ENCODE measurements at places on chromosomes 4 and X. TPM values are rescaled to one million over a fixed set of nuclear protein-coding genes. Genes with fewer than 3 reads are reported as not detected.

The APEX2 gene
- 16.3 TPM for total RNA-seq

The TDO2 gene
- total RNA-seq = 0.40 TPM

The CXCL10 gene
- 0.32 TPM for total RNA-seq

The ANK2 gene
- total RNA-seq = 1.6 TPM

The GALNTL6 gene
- not detected for total RNA-seq

The OPRPN gene
- total RNA-seq = not detected

The P2RY4 gene
- 0.20 TPM for total RNA-seq

The PTCHD1 gene
- under 0.01 TPM for total RNA-seq

The MAGEA10 gene
- total RNA-seq = not detected

The DRP2 gene
- 0.04 TPM for total RNA-seq
